GM03348 (cell line): ENCODE measurements at places on chromosomes 7 and 10.

DNA sequence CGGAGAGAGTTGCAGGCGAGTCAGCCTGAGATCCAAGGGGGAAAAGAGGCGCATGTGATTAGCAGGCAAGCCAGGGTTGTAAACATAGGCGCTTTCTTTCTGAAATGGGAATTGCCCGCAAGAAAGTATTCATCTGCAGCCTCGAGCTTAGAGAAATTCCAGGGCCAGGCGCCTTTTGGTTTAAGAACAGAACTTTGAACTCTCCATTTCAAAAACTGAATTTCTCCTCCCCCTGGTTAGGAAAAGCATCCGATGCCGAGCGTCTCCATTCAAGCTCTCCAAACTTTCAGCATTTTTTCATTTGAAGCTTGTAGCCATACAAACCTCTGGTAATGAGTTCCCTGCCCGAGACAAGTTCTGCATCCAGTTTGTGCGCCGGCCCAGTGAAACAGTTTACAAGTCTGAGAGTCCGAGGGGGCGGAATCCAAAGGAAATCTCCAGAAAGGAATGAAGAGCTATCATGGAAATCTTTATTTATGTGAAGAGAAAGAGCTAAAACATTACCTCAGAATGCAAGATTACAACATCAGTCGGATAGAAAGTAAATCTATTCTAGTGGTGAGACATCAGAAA, 69.9 kb downstream of the FAM204A start:
- peak; percentile 74 for DNase-seq

DNA sequence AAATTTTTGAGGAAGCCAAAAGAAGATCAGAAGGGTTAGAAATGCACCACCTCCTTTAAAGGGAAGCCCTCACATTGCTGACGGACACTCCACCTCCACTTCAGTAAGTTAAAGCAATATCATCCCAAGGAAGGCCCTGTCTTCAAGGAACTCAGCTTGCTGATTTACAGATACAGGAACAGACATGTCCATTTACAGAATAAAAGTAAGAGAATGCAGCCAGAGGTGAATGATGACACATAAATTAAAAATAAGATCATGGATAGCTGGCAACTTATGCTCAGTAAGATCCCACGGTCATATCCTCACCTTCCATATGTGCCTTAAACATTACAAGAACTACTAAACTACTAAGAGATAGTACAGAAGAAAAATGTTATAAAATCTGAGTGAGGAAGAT, 20.4 kb downstream of the GRB10 start:
- no peak for DNase-seq

DNA sequence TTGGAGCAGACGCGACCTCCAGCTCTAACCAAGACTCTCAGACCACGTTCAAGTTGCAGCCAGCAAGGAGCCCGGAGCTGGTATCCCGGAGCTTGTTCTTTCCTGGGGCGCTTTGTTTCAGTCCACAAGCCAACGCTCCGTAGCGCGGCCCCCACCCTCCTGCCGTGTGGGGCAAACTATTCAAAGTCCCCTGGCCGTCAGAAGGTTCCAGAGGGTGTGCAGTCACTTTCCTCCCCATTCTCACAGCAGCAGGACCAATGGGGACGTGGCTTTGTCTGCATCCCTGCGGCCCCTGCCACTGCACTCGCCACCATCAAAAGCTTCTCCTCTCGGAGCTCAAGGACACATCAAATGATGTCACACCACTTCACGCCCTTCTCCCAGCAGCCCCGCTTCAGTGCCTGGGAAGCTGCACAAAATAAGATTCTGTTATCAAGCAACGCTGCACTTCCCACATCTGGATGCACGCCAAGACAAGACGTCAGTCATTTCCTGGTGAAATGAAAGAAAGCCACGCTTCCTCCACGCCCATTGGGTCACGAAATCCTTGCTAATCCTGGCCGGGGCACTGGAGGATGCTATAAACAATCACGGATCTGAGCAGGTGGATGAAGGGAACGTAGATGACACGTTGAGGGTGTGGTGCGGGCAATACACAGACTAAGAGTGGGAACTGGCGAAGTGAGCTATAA, 348.2 kb downstream of the PTPRN2 start:
- DNase-seq, result no peak

GRCh38 chr10:44186150-44186549, 198.7 kb downstream of the CXCL12 start:
- peak; percentile 75 for DNase-seq
